Thoracic aorta (tissue), 2 donors: ENCODE measurements at places on chromosomes 12 and 14. TPM values are rescaled to one million over a fixed set of nuclear protein-coding genes. Genes with fewer than 3 reads are reported as not detected.

- no peak overlapping the region for H3K4me3 ChIP-seq
- no peak overlapping the region for H3K27ac ChIP-seq
- no peaks in the 10 kb centered on the region for H3K4me1 ChIP-seq
- no peaks in the 10 kb centered on the region for H3K36me3 ChIP-seq
- no peak for DNase-seq
Observed at GRCh38 chr12:62205346-62205745, 54.9 kb upstream of the USP15 start.

- H3K36me3 ChIP-seq: peaks cover 23% of the 10 kb centered on the region
- DNase-seq: no peak
- no peak overlapping the region for H3K27ac ChIP-seq
- no peaks in the 10 kb centered on the region for H3K27me3 ChIP-seq
- no peaks in the 10 kb centered on the region for H3K4me1 ChIP-seq
Observed at GRCh38 chr12:76374386-76375020, 26.3 kb upstream of the BBS10 start.

DNA sequence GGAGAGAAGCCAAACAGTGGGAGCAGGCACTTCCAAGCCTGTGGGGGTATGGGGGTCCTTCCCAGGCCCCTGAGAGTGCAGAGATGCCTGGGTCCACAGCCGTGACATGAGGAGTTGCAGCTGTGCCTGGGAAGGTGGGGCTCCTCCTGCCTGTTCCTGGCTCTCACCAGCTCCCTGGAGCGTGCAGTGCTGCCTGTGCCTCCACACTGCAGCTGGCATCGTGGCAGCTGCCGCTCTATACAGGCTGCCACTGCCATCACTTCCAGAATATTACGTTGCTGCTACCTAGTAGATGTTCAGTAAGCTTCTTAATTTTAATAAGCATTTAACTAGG, 223.7 kb downstream of the KCNC2 start:
- H3K27me3 ChIP-seq: no peaks in the 10 kb centered on the region
- no peak for DNase-seq
- no peaks in the 10 kb centered on the region for H3K4me1 ChIP-seq
- no peaks in the 10 kb centered on the region for H3K36me3 ChIP-seq
- no peak overlapping the region for H3K4me3 ChIP-seq

- no peak for DNase-seq
- no peak overlapping the region for H3K4me3 ChIP-seq
- no peaks in the 10 kb centered on the region for H3K27me3 ChIP-seq
- H3K36me3 ChIP-seq: no peaks in the 10 kb centered on the region
Observed at GRCh38 chr12:89475203-89475990, 49.2 kb downstream of the GALNT4 start.

GRCh38 chr14:31746326-31746725, 185.1 kb downstream of the NUBPL start:
- DNase-seq: no peak
- no peaks in the 10 kb centered on the region for H3K4me1 ChIP-seq
- H3K27ac ChIP-seq: no peak overlapping the region

- no peaks in the 10 kb centered on the region for H3K4me1 ChIP-seq
- H3K27ac ChIP-seq: no peak overlapping the region
- H3K4me3 ChIP-seq: no peak overlapping the region
- no peak for DNase-seq
Observed at GRCh38 chr14:33165144-33165925, 226.7 kb downstream of the NPAS3 start.

The OSBPL8 gene
- total RNA-seq: 65.5 TPM

The SLCO1A2 gene
- not detected for total RNA-seq

The OTOGL gene
- total RNA-seq: 0.81 TPM

The STON2 gene
- total RNA-seq: 10.4 TPM
